Activated CD8-positive, alpha-beta memory T cell treated with anti-CD3 and anti-CD28 coated beads, Interleukin-2, amount 10 ng/mL, durations not matched to agents 7 days and 5 days (primary cell): ENCODE measurements at places on chromosomes 5 and 9.
A peak's percentile ranks its signal among the peaks of the same experiment; 100 is the strongest.

GRCh38 chr9:17138503-17138902 is 3.7 kb downstream of the CNTLN start:
- no peak for DNase-seq

DNA sequence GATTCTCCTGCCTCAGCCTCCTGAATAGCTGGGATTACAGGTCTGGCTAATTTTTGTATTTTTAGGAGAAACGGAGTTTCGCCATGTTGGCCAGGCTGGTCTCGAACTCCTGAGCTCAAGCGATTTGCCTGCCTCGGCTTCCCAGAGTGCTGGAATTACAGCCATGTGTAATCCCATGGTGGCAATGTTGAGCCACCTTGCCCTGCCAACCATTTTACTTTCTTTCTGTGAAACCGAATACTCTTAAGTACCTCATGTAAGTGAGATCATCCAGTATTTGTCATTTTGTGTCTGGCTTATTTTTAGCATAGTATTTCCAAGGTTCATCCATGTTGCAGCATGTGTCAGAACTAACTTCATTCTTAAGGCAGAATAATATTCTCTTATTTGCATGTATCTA is 8.2 kb downstream of the PRRC2B start:
- DNase-seq: no peak

DNA sequence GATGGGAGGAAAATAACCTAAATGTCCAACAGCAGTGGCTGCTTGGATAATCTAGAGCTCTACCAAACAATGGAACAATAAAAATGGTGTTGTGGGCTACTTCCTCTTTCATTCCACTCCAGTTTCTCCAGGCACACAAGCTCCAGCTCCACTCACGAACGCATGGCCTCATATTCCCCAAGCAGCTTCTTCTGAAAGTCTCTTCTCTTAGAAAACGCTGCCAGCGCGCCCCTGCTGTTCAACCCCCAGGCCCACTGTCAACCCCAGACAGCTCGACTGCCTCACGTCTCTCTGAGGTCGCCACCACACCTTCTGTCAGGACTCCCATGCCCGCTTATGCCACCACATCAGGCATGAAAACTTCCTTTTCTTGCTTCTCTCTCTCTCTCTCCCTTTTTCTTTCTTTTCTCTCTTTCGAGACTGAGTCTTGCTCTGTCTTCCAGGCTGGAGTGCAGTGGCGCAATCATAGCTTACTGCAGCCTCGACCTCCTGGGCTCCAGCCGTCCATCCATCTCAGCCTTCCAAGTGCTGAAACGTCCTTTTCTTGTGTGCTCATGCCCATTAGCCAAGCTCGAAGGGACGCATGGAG is 16.2 kb downstream of the OR2V2 start:
- DNase-seq: no peak

DNA sequence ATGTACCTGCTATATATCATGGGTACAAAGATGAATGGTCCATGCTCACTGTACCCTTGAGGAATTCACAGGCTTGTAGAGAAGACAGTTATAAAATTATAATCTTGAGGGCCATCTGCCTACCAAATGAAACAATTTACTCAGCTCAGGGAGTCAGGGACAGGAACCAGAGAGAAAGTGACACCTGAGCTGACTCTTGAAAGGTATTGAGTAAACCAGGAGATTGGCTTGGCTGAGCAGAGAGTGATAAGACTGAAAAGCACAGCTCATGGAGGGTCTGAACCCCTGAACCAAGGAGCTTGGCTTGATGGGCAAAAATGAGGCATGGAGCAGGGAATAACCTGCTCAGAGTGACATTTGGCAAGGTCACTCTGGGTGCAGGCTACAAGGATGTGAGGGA is 147.3 kb downstream of the FAM114A2 start:
- DNase-seq: no peak

- no peak for DNase-seq
Observed at GRCh38 chr9:32787816-32788215, 4.5 kb downstream of the TMEM215 start.

DNA sequence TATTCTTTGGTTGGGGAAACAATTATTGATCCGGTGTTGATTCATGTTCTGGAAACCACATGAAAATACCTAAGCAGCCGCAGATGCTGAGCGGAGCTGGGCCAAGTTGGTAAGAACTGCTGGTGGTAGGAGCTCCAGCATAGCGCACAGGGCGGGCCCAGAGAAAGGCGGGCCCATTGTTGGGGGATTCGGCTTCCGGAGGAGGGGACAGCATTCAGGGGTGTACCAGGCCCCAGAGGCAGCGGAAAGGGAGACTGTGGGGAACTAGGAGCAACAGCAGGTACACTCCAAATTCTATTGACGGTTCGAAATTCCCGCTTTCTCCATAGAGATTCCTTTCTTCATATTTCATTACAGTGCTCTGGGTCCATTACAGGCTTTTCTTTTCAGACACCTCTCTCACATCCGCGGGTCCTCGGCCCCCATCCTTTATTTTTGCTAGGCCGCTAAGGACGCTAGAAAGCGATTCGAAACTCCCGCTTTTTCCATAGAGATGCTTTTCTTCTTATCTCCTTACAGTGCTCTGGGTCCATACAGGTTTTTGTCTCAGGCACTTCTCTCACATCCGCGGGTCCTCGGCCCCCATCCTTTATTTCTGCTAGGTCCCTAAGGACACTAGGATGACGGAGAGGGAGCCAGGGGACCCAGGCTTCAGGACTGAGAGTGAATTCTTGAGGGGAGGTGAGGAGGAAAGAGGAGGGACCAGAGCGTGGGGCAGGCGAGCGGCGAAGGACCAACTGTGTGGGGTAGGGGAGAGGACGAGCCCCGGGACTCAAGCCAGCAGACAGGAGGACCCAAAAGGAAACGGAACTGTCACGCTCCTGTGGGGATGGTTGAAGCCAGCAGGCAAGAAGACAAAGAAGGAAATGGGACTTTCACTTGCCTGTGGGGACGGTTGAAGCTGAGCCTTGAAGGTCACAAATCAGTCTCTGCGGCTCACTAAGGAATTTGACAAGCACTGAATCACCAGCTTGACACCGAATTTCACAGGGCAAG is at the start of gene CCDC152:
Gene CCDC152 (plus strand): TSS at position 213 of the 996 bp plus-strand sequence. CDS start 2,304 bp downstream, outside the sequence.
- peak; percentile 77 for DNase-seq

DNA sequence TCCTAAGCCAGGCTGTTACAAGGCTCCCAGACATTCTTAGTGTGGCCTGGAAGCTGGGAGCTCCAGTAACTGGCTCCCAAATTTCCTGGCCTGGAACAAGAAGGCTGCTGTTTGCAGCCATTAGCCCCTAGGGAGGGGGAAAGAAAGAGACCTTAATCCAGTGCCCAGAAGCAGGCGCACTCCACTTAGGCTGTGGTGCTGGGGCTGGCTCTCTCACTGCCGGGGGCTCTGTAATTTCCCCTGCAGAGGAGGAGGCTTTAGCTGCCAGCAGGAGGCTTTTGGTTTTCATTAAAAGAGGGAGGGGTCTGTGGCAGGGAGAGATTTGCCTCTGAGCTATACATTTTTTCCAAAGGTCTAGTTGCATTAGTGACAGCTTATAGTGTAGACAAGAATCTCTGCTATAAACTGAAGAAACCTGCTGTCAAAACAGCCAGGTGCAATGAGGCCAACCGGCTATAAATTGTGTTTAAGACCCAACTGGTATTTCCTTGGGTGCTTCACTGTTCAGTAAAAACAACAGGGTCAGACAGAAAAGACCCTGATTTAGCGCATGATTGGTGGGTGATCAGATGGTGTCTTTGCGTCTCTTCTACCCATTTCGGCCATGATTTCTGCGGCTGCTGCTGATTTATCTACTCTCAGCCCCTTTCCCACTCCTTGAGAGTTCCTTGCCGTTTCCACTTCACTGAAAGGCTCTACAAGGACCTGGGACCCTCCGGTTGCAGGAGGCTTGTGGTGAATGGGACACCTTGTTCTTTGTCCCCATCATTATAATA is 254.6 kb downstream of the AOPEP start:
- DNase-seq: no peak

DNA sequence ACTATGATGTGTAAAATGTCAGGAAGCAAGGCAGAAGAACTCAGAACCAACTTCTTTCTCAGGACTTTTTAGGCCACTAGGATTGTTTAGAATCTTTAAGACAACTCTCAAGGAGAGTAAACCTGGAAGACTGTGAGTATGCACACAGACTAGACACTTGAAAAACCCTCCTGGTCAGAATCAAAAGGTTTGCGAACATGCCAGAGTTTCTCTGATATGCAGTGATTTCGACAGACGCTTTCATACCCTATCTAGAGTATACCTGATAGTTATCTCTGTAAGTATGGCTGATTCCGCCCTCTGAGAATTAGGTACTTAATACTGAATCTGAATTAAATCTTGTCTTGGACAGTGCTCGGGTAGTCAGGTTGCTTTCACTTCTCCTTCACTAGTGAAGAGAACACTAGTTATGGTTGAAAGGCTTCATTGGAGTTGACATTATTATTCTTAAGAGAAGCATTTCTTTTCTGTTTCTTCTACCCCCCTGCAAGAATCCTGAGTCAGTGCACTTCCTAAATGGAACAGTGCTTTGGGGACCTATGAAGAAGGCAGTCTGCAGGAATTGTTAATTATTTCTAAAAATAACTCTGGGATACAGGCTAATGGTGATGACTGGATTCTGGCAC is 158.1 kb downstream of the HACD4 start:
- DNase-seq: no peak

- DNase-seq: no peak
Observed at GRCh38 chr5:66757834-66758371, 161.7 kb downstream of the MAST4 start.

- no peak for DNase-seq
Observed at GRCh38 chr5:156598964-156599363, 251.1 kb upstream of the PPP1R2B start.

DNA sequence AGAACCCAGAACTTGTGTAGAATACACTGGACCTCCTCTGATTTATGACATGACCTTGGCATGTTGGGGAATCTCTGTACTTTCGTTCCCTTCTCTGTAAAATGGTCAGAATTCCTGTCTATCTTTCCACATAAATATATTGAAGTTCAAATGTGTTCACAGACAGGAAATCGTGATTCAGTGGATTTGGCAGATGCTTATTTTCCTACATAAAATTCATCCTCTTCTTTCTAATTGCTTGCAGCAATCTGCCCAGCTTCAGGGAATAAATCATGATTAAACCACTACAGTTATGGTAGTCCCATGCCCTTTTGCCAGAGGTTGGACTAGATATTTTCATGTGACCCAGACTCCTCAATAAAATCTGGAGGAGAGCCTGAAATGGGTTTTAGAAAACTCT is 52.1 kb upstream of the ARL15 start:
- no peak for DNase-seq

DNA sequence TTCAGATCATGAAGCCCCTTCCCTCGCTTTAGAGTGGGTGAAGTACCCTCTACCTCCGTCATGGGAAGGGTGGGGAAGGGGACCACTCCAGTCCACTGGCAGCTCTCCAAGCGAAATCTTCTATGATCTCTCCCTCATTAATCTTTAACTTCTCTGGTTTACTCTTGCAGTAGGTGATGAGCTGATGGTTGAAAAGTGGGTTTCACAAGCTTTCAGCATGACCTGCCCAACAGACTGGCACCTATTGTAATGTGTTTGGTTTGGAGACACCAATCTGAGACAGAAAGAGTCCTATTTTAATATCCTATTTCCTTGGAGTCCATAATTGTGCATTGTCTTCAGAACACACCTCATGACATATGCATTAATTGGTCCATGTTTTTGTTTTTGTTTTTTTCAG is 70.8 kb upstream of the TGFBR1 start:
- DNase-seq: no peak

DNA sequence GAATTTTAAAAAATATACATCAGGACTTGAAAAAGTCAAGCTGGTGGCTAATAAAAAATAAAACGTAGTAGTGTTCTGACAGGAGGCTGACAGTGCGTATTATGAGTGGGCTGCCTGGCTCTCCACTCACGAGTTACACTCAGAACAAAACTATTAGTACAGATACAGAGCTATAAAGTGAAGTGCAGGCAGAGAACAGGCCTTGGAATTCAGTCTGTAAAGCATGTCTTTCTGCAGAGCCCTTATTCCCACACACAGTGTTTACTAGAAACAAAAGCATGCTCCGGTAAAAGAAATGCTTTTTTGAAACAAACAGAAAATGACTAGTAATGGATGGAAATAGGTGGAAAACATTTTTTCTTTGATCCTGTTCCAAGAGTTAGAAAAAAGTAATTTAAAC is 334.7 kb downstream of the DIRAS2 start:
- no peak for DNase-seq

DNA sequence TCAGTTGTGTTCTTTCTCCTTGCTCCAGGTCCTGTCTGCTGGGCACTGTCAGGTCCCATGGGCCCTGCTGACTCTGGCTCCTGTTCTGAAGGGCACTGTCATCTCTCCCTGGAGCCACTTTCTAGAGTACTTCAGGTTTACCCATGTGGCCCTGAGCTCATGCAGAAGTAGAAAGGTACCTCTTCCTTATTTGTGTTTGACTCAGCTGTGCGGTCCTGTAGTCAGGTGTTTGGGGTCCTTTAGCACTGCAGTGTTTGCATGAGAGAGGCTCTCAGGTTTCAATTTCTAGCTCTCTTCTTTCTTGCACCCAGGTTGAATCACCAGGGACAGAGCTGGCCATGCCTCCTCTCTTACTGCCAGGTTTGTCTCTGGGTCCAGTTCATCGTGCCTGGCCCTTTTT is 71.5 kb downstream of the HSPA4 start:
- DNase-seq: peak; percentile 29

GRCh38 chr5:135232958-135233357 is 166.1 kb downstream of the MACROH2A1 start:
- no peak for DNase-seq

- no peak for DNase-seq
Observed at GRCh38 chr5:113660706-113661250, 147.3 kb downstream of the YTHDC2 start.

- DNase-seq: no peak
Observed at GRCh38 chr5:150763023-150763769, 4.4 kb upstream of the DCTN4 start.

DNA sequence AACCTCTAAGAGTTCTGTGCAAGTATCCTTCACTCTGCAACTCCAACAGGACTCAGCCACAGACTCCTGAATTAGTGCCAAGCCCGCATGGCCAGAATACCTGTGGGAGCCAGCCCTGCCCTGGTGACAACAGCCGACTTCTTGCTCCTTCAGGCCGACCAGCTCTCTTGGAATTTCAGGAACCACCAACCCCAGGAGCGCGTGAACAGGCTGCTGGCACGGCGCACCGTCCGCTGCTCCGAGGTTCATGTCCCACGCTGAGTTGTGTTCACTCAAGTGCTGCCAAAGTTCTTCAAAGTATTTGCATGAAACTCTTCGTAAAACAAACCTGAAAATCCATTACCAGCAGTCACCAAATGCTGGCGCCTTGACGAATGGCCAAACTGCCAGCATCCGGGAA is 232.8 kb downstream of the NR2F1-AS1 start:
- DNase-seq: no peak

GRCh38 chr9:18874069-18874468 is 158.9 kb downstream of the SAXO1 start:
- no peak for DNase-seq

GRCh38 chr9:79705704-79706103 is 133.9 kb downstream of the TLE4 start:
- DNase-seq: no peak
